ENCODE measurements at places on chromosomes 3 and 15.

DNA sequence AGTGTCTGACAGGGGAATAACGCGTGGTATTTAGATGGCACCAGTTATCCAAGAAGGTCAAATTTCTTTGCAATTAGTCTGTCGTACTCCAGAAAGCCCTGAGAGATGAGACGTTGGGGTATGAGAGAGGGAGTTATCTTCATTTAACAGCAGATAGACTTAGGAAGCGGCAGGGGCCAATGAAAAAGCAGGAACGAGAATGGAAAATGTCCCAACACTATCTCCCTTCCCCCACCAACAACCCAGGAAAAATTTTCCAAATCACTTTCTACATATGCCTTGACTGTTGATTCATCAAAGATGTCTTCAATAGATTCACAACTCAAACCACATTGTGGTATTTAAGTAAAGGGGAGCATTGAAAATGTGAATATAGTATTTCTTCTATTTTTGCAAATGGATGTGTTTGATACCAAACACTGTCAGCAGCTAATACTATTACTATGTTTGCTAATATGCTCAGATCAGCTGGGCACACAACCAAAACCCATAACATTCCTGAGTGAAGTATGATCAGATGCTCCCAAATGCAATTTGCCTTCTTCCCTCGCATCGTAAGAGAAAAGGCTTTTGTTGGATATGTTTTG is 13.3 kb upstream of the GREM1 start:
- no peak for DNase-seq

GRCh38 chr3:8328967-8329366 is 172.7 kb upstream of the LMCD1 start:
- no peak for DNase-seq

DNA sequence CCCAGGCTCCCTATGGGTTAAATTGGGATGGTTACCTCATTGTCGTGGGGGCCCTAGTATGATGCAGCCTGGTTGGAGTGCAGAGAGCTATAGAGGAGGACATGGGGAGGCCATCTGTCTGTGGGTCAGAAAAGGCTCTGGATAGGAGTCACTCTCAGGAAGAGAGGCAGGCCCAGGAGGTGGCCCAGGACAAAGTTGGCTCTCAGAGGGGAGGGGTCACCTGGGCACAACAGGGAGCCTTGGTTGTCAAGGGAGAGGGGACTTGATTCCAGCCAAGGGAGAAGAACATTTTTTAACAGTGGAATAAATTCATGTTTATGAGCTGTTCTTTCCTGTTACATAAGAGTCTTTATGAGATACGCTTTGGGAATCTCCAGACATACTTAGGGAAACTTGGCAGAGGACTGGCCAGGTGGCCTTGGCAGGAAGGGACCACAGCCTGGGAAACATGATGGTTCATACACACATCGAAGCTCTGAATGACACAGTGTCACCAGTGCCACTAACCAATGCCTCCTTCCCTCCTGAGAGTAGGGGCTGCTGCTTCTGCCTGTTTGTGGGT is 27.5 kb upstream of the LCTL start:
- no peak for DNase-seq

- DNase-seq = no peak
Measured at GRCh38 chr3:173742491-173742890, 344.9 kb downstream of the NLGN1 start.

GRCh38 chr3:31634476-31634875 is 101.8 kb downstream of the STT3B start:
- DNase-seq = no peak

GRCh38 chr3:181872887-181873286 is 161.2 kb downstream of the SOX2 start:
- no peak for DNase-seq

- no peak for DNase-seq
Measured at GRCh38 chr3:132570016-132570415, 27.1 kb upstream of the ACKR4 start.

GRCh38 chr3:69651765-69652164 is 87.5 kb upstream of the MITF start:
- DNase-seq = no peak

Measured in activated CD4-positive, alpha-beta T cell treated with anti-CD3 and anti-CD28 coated beads, Interleukin-2, amount 50 U/mL, for 4 hours (primary cell).